ENCODE measurements at places on chromosomes 1 and 21.

DNA sequence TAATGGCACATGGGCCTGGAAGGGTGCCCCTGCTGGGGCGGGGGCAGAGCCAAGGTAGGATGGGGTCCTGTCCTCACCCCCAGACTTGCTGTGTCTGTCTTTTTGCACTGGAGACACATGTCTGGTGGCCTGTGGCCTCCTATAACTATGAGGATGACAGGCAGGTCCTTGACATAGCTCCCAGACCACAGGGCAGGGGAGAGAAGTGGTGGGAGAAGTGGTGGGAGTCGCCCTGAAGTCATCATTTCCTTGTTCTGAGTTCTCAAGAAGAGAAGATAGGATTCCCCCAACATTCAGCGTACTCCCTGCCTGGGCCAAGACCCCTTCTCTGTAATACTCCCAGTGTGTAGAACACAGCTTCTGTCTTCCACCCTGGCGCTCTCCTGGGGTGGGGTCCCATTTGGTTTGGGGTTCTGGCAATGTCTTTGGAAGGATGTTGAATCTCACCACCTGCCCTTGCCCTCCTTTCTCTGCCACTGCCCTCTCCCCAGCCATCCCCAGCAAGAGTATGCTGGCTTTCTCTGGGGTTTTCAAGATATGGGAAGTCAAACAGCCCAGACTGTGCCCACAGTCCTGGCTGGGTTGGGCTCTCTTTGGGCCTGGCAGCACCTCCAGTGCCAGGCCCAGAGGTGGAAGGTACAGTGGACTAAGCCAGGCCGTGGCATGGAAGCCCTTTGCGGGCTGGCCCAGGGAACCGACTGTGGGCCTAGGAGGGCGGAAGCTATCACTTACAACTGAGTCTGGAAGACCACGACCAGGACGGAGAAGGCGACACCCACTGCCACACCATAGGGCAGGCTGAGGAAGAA is 19.4 kb downstream of the SLC26A9 start:
- DNase-seq = no peak

GRCh38 chr1:26318338-26319064 is 743 bp downstream of the CD52 start:
- no peak for DNase-seq

DNA sequence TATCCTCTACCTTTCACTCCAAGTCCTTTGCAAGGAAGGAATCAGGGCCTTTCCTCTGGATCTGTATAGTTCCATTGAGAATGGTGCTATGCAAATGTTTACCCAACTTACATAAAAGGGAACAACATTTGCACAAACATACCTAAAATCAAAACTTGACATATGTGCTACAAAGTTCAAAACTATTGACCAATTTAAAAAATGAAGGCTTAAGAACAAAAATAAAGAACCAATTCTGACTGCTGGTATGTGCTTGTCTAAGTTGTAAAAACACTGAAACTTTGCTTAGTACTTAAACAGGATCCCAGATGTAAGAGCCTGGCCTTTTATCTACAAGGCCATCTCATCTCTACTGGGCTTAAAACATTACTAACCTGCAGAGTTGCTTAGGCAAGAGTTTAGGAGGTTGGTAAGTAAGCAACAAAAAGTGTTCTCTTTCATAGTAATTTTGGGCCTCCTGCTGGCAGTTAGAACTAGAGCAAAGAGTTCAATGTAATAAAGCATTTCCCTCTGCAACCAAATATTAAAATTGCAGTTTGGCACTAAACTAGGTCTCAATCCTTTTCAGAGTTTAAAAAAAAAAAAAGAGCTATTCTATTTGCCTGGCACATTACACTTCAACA is 2.0 kb downstream of the SCMH1 start:
- peak; percentile 51 for DNase-seq

DNA sequence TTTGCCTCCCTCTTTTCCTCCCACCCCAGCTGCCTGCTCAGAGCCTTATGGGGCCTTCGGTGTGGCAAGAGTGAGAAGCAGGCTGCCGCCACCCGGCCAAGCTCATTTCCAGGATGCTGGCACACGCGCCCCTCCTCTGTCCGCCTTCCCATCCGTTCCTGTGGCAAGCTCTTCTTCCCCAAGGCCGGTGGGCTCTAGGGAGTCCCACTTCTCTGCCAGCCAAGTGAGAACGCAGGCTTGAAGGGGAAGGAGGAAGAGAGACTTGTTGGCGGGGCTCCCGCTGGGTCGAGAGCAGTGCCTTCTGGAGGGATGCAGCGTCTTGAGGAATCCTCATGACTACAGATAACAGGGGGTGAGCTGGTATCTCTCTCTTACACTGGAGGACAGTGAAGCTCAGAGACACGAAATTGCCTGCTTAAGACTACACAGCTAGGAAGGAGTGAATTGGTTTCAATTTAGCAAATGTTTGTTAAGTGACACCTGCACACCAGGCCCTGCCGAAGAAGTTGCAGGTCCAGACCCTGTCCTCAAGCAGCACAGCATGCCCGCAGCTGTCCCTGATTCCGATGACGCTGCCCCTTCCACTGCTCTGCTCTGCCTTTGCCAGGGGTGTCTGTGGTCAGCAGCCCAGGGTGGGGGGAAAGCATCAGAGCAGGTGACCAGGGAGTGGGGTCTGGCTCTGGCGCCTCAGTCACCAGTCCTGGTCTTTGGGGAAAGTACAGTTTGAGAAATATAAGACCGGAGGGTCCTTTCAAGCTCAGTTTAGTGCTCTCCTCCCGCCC is 40.1 kb upstream of the FOXO6 start:
- no peak for DNase-seq

DNA sequence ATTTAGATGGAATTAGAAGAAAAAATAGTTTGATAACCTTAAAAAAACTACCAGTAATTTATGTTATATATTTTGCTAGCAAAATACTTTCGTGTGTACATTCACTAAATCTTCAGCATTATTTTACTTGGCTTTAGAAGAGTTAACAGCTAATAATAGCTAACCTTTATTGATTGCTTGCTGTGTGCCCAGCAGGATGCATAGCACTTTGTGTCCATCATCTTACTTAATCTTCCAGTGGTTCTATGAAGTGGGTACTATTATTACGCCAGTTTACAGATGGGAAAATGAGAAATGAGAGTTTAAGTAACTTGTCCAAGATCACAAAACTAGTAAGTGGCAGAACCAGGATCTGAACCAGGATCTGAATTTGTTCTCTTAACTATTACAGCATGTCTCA is 41.7 kb upstream of the GPR25 start:
- DNase-seq = no peak

- no peak for DNase-seq
Observed at GRCh38 chr1:201715351-201715750, 113.6 kb upstream of the IPO9 start.

GRCh38 chr1:206514813-206515387 is 7.6 kb downstream of the RASSF5 start:
- DNase-seq = no peak
